ENCODE measurements at places on chromosomes 6 and 20.

GRCh38 chr6:52063584-52064344 lies 23.6 kb downstream of the PKHD1 start:
- peak; percentile 27 for DNase-seq

GRCh38 chr20:49811825-49812506 lies 662 bp upstream of the SLC9A8 start:
- DNase-seq: no peak

DNA sequence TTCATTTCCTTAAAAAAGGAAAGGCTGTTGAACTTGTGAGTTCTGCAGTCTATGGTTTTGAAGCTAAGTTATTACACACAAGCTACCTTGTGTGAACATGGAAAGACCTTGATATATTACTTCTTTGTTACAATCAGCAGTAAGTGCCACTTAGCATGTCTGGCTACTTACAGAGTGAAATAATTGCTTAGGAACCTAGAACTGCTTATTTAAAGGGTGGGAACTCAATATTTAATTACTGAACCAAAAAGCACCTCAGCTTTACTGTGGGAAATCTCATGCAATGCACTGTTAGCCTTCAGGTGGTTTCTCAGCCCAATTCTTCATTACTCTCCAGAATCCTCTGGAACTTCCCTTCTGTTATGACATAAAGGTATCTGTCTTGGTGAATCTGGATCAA lies 17.9 kb downstream of the PERP start:
- no peak for DNase-seq

GRCh38 chr6:158575550-158575949 lies 15.7 kb downstream of the TMEM181 start:
- DNase-seq: no peak

DNA sequence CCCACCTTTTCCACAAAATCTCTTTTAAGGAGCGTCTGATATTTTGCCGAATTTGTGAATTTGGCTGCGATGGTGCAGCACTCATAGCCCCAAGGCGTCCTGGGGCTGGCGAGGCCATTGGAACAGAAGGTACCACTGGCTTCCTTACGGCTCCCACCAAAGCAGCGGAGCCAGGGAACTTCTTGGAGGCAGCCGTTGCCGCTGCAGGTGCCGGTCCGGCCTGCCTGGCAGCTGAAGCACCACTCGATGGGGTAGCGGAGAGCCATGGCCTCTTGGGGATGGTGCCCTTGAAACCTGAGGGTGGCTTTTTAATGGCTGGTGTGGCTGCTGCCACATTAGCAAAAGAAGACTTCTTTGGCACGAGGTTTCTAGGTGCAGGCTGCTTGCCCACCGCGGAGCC lies 29.8 kb downstream of the DIDO1 start:
- DNase-seq: no peak

- DNase-seq: no peak
Measured at GRCh38 chr6:150940941-150941340, 75.4 kb downstream of the MTHFD1L start.

DNA sequence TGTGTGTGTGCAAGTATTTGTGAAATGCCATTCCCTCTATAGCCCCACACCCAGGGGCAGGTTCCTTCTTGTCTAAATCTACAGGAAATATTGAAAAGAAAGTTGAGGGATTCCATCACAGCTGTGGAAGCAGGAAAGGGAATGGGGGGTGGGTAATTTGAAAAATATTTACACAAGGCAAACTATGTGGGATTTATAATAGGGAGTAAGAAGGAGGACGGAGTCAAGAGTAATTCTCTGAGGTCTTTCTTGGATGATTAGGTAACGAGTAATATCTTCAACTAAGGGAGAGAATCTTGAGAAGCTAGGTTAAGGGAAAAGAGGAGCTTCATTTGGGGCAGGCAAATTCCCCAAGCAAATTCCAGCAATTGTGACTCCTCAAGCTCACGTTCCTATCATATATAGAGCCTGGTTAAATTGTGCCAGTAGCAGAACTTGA lies 113.5 kb upstream of the SGK1 start:
- no peak for DNase-seq

DNA sequence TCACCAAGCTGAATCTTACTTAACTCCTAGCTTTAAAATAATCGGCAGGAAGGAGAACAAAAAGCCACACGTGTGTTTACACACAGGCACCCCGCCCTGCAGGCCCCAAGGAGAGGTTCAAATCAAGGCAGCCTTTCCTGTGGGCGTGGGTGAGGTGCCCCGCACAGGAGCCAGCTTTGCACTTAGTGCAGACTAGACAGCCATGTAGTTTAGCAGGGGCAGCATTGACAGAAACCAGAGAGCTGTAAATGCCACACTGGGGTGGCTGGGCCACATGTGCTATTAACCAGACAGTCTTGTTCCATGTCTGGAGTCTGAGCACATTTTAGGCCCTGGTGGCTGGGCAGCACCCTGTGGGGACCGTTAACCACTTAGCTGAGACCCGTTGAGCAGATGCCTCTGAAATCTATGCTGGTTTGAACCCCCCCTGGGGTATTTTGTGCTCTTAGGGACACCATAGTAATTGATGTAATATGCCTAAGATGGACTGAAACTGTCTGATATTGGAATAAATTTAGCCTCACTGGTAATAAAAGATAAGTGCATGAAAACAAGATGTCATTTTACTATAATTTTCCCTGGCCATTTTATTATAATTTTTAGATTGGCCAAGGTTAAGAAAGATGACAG lies 106.4 kb upstream of the KCNG1 start:
- no peak for DNase-seq

DNA sequence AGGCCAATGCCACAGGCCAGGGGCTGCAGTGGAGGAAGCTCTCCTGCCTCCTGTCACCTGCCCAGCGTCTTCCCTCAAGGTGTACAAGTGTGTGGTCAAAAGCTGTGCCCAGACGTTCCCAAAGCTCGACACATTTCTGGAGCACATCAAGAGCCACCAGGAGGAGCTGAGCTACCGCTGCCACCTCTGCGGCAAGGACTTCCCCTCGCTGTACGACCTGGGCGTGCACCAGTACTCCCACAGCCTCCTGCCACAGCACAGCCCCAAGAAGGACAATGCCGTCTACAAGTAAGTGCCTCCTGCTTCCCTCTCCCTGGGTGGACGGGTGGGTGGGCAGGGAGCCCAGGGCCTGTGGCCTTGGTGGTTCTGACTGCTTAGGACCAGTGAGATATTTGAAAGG lies 38.2 kb downstream of the ZNF341 start:
- no peak for DNase-seq

DNA sequence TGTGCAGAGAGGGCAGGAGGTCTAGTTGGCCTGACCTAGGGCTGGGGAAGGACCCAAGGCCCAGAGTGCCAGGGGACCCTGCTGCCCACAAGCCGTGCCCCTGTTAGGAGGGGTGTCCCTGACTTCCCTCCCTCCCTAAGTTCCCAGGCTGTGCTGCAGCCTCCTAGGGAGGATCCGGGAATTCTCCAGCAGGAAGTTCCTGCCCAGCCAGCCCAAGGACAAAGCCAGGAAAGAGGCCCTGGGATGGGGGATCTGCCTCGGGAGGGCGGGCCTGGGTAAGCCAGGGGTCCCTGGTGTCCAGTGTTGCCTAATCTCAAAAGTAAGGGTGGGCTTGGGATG lies 9.3 kb upstream of the BAK1 start:
- no peak for DNase-seq

GRCh38 chr6:115838763-115839401 lies 221.8 kb downstream of the FRK start:
- no peak for DNase-seq

- no peak for DNase-seq
Measured at GRCh38 chr20:47776639-47777038, 8.6 kb downstream of the SULF2 start.

GRCh38 chr6:37485291-37485702 lies 14.4 kb downstream of the CCDC167 start:
- DNase-seq: no peak

GRCh38 chr20:5433352-5433751 lies 116.6 kb upstream of the PROKR2 start:
- DNase-seq: no peak

- DNase-seq: no peak
Measured at GRCh38 chr6:105459864-105460263, 57.0 kb upstream of the PREP start.

DNA sequence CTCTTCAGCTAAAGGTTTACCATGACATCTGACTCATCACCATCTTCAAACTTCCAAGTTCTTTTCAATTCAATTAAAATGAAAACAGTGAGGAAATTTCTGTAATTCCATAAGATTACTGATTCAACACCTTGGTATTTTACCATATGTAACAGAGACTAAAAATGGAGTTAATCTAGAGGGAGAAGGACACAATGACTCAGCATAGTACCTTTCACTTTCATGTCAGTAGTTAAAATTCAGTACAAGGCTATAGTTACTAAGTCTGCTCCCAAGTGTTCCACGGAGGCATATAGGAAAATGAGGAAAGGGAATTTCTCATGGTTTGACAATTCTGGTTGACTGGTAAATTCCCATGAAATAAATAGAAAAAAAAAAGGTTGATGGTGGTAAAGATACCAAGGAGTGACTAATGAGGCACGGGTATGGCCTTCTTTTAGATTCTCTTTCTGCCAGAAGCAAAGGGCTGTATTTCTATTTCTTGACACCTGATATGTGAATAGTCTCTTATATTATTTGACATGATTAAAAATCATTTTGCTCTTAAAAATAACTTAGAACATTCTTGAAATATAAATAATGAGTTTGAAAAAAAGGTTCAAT lies 526.7 kb upstream of the ADGRB3 start:
- DNase-seq: no peak

DNA sequence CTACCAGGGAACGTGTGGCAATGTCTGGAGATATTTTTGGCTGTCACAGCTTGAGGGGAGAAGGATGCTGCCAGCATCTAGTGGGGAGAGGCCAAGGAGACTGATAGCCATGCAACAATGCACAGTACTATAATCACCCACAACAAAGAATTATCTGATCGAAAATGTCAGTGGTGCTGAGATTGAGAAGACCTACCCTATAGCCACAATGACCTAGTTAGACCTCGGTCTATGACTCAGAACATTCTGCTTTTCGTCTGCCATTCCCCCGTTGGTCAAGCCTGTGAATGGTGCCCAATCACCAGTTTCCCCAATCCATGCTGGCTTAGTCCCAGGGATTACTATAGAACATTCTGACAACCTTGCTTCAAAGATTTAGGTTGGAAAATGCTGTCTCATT lies 93.5 kb downstream of the TMEM200A start:
- DNase-seq: no peak

- DNase-seq: no peak
Measured at GRCh38 chr6:122780114-122780513, 598 bp downstream of the FABP7 start.

DNA sequence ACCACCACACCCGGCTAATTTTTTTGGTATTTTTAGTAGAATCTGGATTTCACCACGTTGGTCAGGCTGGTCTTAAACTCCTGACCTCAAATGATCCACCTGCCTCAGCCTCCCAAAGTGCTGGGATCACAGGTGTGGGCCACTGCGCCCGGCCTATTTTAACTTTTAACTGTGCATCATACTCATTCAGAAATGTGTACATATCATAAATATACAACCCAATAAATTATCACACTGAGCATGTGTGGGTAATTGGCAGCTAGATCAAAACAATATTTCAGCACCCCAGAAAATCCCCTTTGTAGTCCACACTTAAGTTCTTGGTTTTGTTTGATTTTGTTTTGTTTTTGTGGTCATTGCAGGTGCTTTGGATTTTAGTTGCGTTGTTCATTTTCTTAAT lies 228.9 kb upstream of the ZNF217 start:
- no peak for DNase-seq

GRCh38 chr6:115908906-115909559 lies 151.7 kb downstream of the FRK start:
- no peak for DNase-seq

- DNase-seq: no peak
Measured at GRCh38 chr6:124721331-124721730, 240.9 kb upstream of the RNF217 start.

- no peak for DNase-seq
Measured at GRCh38 chr6:73286752-73287151, 23.8 kb upstream of the KHDC1 start.

DNA sequence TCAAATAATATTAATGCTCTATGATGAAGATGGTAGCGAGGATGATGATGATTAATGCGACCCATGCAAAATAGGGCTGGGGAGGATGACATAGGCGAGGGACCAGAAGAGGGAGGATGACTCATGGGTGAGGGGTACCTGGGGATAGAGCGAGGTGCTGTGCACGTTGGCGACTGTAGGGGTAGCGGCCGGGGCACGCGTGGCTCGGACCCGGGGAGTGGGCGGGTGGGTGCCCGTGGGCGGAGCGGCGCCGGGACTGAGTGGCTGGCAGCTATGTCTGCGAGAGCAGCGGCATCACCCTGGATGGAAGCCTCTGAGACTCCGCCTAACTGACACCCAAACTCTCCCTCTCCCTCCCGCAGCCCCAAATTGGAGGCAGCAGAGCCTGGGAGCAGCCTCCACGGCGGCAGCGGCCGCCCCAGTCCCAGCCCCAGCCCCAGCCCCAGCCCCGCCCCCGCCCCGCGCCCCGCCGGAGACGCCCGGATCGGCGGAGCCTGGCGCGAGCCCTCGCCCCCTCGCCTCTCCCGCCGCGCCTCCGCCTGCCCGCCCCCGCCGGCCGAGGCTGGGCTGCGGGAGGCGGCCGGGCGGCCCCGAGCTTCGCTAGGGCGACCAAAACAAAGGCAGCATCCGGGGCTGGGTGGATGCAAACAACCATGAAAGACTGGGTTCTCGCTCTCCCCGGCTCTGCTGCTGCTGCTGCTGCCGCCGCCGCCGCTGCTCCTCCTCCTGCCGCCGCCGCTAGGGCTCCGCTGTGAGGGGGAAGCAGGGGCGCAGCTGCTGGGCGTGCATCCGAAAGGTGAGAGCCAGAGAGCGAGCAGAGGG lies at the start of gene RIMS1:
Gene RIMS1, plus strand, starts transcription at position 367 of the 822 bp plus-strand sequence. CDS start 474 bp downstream, outside the sequence.
- DNase-seq: no peak

DNA sequence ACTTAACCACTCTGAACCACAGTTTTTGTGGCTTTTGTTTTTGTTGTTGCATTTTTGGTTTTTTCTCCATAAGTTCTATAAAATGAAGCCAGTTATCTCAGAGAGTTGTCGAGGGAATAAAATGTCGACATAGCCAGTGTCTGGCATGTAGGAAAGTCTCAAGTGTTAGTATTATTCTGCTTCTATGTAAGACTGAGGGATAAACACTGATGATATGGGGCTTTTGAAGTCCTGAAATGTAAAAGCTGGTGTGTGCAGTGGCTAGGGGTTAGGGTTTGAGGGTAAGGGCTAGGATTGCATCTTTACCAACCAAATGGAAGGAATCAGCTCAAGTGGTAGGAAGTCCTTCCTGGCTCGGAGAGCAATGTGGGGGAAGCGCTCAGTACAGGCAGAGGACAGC lies 59.2 kb downstream of the DAAM2 start:
- DNase-seq: no peak

- DNase-seq: no peak
Measured at GRCh38 chr20:53940907-53941545, 129.4 kb downstream of the BCAS1 start.

- no peak for DNase-seq
Measured at GRCh38 chr6:45513213-45513618, 135.5 kb upstream of the SUPT3H start.

DNA sequence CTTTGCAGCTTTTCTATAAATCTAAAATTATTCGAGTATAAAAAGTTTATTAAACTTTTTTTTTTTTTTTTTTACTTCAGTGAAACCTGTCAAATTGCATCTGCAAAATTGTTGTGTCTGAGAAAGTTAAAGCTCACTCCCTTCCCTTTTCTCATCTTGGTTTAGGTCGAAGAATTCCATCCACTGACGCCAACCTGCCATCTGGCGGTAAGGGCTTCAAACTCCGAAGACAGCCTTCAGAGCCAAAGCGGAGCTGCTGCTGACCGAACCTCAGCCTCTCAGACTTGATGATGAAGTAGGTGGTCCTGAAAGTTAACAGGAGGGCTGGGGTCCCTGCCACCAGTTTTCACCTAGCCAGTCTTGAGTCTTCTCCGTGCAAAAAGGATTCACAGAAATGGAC lies 29.6 kb upstream of the VAPB start:
- no peak for DNase-seq

GRCh38 chr20:32685541-32686529 lies 12.1 kb upstream of the C20orf203 start:
- DNase-seq: no peak

Data from activated T-cell treated with anti-CD3 and anti-CD28 coated beads for 1 hour (primary cell).